ENCODE measurements at places on chromosomes 6 and 20. TPM values are rescaled to one million over a fixed set of nuclear protein-coding genes. Genes with fewer than 3 reads are reported as not detected.

GRCh38 chr20:25389401-25389857 lies 1.2 kb downstream of the ABHD12 start:
- no peak for DNase-seq

DNA sequence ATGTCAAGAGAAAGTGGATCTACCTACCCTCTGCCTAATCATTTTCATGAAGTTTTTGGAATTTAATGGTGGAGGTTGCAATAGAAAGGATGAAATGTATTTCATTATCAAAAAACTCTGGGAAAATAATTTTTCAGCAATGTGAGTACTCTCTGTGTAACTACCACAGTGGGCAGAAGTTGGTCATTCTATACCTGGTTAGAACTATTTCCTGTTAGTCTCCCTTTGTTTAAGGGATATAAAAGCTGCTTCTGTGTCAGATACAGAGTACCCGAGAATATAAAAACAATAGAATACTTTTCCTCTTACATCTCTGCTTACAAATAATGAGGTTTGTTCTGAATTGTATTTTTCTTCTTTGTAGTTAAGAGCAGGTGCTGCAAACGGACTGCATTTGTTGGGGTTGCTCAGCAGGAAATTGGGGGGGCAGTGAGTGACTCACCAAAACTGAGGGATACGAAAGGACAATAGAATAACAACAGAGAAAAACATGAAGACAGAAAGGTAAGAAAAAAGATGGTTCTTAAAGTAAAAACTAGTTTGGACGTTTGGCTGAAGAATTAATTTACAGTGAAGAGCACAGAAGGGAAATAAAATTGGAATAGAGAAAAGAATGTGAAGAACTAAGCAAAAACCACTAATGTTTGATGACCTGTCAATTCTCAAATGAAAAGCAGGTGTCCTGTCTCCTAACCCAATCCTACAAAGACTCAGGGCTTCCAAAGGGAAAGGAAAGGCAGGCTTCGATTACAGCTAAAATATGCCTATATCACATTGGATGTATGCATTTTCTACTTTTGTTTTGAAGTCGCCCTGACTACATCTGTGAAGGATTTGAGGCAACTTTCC lies 703.1 kb downstream of the RFPL4B start:
- no peak for DNase-seq

- no peak for DNase-seq
Measured at GRCh38 chr6:2441601-2442475, 196.4 kb upstream of the GMDS start.

DNA sequence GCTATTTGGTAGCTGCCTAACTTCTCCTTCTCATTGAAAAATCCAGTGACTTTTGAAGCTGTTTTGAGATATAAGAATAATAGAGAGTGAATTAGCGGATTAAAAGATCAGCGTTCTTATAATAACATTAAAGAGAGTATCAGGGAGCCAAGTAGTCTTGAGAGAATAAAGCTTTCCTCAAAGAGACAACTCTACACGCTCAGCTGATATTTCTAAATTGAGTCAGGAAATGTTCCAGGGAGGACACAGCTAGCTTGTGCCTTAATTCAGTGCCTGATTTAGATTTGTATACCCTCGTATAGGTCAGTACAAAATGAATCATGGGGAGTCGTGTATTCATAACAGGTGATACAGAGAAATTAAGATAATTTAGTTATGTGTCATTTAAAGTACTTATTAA lies 75.1 kb upstream of the QKI start:
- no peak for DNase-seq

- DNase-seq, result no peak
Measured at GRCh38 chr6:1043458-1043836, 268.5 kb upstream of the FOXQ1 start.

GRCh38 chr6:35044761-35045421 lies 96.2 kb downstream of the TCP11 start:
- DNase-seq, result no peak

TSBP1 gene
- not detected for total RNA-seq

SNAP25 gene
- total RNA-seq, result 3.9 TPM

ANKRD66 gene
- not detected for total RNA-seq

NRSN2 gene
- 5.1 TPM for total RNA-seq

RIPOR3 gene
- not detected for total RNA-seq

RAET1E gene
- total RNA-seq, result not detected
